Activated T-helper 2 cell treated with anti-CD3 and anti-CD28 coated beads, Interferon-gamma antibody, Interleukin-2, Interleukin-4, amounts not matched to agents 10 μg/mL and 5 μg/mL and 100 μg/mL, durations not matched to agents 14 hours and 24 hours and 36 hours (primary cell): ENCODE measurements at places on chromosomes 5 and 9. TPM values are rescaled to one million over a fixed set of nuclear protein-coding genes. Genes with fewer than 3 reads are reported as not detected.

FNBP1 gene
- total RNA-seq = 358 and 359 TPM in 2 replicates

PGM5 gene
- total RNA-seq = 0.07 TPM in 1 of 2 replicates, not detected in the other

C7 gene
- not detected in 2 replicates for total RNA-seq

ARHGEF37 gene
- total RNA-seq = 1.1 and 1.6 TPM in 2 replicates

JAKMIP2 gene
- total RNA-seq = 4.1 and 4.9 TPM in 2 replicates

MARCHF11 gene
- total RNA-seq = not detected in 2 replicates

ANKDD1B gene
- total RNA-seq = 0.18 and 0.48 TPM in 2 replicates

DMRT2 gene
- total RNA-seq = 1.2 and 1.4 TPM in 2 replicates

DNLZ gene
- 25.4 and 31.0 TPM in 2 replicates for total RNA-seq

TAS2R1 gene
- total RNA-seq = not detected in 2 replicates

OCLN gene
- 0.11 and 0.21 TPM in 2 replicates for total RNA-seq

ASTN2 gene
- total RNA-seq = 2.7 and 4.0 TPM in 2 replicates

ISL1 gene
- not detected in 2 replicates for total RNA-seq

DBH gene
- total RNA-seq = not detected in 2 replicates

PCSK1 gene
- not detected in 2 replicates for total RNA-seq

BTNL8 gene
- total RNA-seq = 0.18 and 0.25 TPM in 2 replicates

MYMK gene
- total RNA-seq = not detected in 2 replicates

CARD9 gene
- 16.2 and 17.6 TPM in 2 replicates for total RNA-seq

TXNDC15 gene
- total RNA-seq = 53.9 and 56.9 TPM in 2 replicates

LCN9 gene
- total RNA-seq = not detected in 2 replicates

SCGB3A2 gene
- total RNA-seq = not detected in 2 replicates

PHYHD1 gene
- 0.44 and 0.68 TPM in 2 replicates for total RNA-seq

CA9 gene
- 0.89 and 1.2 TPM in 2 replicates for total RNA-seq
